ENCODE measurements at places on chromosomes 3 and 15. TPM values are rescaled to one million over a fixed set of nuclear protein-coding genes. Genes with fewer than 3 reads are reported as not detected.

DNA sequence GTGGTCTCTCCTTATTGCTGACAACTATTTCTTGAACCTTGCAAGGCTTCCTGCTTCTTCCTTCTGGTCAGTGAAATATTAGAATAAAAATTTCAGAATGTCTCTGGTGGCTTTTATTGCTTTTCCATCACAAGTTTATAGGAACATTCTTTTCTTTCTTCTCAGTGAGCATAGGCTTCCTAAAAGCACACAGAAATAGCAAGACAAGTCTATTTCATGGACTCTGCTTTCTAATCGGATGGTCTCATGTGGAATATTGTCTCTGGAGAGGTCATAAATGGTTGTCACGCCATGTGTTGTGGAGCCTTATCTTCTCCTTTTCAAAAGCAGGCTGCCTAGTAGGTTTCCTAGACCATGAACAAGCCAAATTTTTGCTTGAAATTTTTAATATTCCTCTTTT lies 9.8 kb upstream of the PSMD6 start:
- no peak overlapping the region for H3K4me3 ChIP-seq
- H3K36me3 ChIP-seq, result no peaks in the 10 kb centered on the region
- H3K4me1 ChIP-seq, result peaks cover 4% of the 10 kb centered on the region
- H3K27me3 ChIP-seq, result peaks cover 2% of the 10 kb centered on the region
- DNase-seq, result no peak
- H3K27ac ChIP-seq, result no peak overlapping the region

- H3K4me3 ChIP-seq, result no peak overlapping the region
- no peaks in the 10 kb centered on the region for H3K4me1 ChIP-seq
- no peaks in the 10 kb centered on the region for H3K36me3 ChIP-seq
- DNase-seq, result no peak
These were observed 420.0 kb downstream of the GABRB3 start for GRCh38 chr15:26352909-26353308.

- DNase-seq, result peak; percentile 15
- H3K4me1 ChIP-seq, result no peaks in the 10 kb centered on the region
- no peaks in the 10 kb centered on the region for H3K36me3 ChIP-seq
- no peak overlapping the region for H3K4me3 ChIP-seq
- no peaks in the 10 kb centered on the region for H3K27me3 ChIP-seq
These were observed 453.9 kb upstream of the MDFIC2 start for GRCh38 chr3:70766301-70766700.

MLF1 gene
- 35.3 TPM for total RNA-seq

TM6SF1 gene
- total RNA-seq, result 4.3 TPM

DNA sequence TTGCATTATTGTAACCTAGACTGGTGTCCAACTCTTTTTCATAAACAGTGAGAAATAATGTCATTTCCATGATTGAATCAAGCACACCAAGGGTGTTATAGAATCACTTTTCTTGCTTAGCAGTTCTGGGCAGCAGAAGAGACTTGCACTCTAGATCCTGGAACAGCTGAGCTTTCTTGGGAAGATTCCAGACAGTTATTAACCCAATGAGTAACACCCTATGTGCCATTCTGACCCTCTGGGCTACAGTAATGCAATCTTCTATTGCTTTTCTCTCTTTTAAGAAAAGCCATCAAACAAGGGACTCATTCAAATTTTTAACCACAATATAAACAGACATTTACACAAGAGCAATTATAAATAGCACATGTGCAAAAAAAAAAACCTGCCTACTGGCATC lies 39.3 kb upstream of the USP3 start:
- peak; percentile 49 for DNase-seq
- no peak overlapping the region for H3K27ac ChIP-seq
- peaks cover 16% of the 10 kb centered on the region for H3K4me1 ChIP-seq
- no peak overlapping the region for H3K4me3 ChIP-seq

GRCh38 chr3:151837057-151837456 lies 23.1 kb downstream of the AADAC start:
- DNase-seq, result peak; percentile 29
- H3K36me3 ChIP-seq, result no peaks in the 10 kb centered on the region
- H3K4me1 ChIP-seq, result peaks cover 11% of the 10 kb centered on the region
- H3K4me3 ChIP-seq, result no peak overlapping the region

GABRB3 gene
- 4.5 TPM for total RNA-seq

DNA sequence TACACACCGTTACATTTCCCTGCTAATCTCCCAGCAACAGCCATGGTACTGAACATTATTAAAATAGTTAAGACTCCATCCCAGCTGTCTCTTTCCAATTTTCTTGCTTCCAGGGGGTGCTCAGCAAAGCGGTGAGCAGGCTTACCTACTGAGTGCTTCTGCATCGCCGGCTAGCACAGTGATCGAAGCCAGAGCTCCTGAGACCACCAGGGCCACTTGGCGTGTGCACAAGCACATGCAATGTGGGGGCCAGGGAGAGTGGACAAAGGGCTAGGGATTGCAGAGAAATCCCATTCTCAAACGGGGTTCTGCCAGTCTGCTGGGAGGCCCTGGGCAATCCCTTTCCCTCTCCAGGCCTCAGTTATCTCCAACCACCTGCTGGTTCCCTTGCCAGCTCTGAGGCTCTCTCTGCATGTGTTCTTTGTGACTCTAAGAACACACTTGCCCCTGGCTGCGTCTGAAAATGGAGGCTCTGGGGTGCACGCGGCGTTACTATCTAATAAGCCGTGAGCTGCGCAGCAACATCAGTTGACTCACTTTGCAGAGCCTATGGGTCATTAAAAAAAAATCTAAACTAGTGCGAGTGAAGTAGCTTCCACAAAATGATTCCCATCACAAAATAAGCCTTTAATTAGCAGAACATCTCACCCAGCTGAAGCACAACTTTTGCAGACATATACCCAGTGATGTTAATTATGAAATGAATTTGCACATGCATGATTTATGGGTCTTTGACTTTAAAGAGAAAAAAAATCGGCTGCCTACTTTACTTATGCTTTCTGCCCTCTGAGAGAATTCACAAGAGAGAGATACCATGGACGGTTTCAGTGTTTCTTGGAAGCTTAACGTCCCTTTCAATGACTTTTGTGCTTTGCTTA lies 271.5 kb downstream of the TLE3 start:
- H3K27me3 ChIP-seq, result no peaks in the 10 kb centered on the region
- DNase-seq, result no peak
- H3K4me1 ChIP-seq, result no peaks in the 10 kb centered on the region

DNA sequence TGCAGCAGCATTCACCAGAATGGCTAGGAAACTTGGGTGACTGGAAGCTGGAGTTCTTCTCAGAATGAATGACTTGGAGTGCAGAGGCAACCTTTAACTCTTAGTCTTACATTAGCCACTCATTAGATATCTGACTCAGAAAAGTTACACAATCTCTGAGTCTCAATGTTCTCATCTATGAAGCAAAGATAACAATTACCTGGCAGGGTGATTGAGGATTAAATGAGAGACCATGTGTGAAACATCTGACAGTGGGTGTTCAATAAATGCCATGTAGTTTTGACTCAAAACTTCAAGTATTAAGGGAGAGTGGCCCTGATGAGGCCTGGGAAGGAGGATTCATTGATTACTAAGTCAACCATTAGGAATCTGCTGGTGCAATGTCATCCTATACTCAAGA lies 48.3 kb downstream of the MRPL3 start:
- H3K27ac ChIP-seq, result no peak overlapping the region
- no peaks in the 10 kb centered on the region for H3K27me3 ChIP-seq
- no peaks in the 10 kb centered on the region for H3K4me1 ChIP-seq
- DNase-seq, result no peak

- no peak overlapping the region for H3K4me3 ChIP-seq
- H3K27ac ChIP-seq, result no peak overlapping the region
- no peaks in the 10 kb centered on the region for H3K27me3 ChIP-seq
- DNase-seq, result no peak
These were observed 112.5 kb upstream of the TGFBR2 start for GRCh38 chr3:30493911-30494311.

GRCh38 chr15:57158589-57158988 lies 217.7 kb upstream of the CGNL1 start:
- DNase-seq, result no peak
- no peak overlapping the region for H3K27ac ChIP-seq
- no peaks in the 10 kb centered on the region for H3K27me3 ChIP-seq
- peaks cover 1% of the 10 kb centered on the region for H3K36me3 ChIP-seq

- no peaks in the 10 kb centered on the region for H3K4me1 ChIP-seq
- H3K4me3 ChIP-seq, result no peak overlapping the region
- no peak for DNase-seq
- no peaks in the 10 kb centered on the region for H3K27me3 ChIP-seq
These were observed 33.6 kb downstream of the ZNF280D start for GRCh38 chr15:56699743-56700142.

DNA sequence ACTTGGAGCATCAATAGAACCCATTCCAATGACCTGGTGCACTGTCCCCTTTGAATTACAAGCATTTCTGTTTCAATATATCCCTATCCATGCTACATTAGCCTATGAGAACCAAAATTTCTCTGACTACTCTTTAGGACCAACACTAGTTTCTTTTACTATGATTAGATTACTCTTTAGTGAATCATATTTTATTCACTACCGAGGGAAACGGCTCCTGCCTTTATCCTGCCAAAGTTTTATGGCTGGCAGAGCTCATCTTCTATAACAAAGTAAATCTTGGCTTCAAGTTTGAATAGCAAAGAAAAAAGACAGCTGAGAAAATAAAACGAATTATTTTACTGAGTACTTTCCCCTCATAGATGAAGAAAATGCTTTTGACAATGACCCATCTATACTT lies 120.9 kb downstream of the SLC9A9 start:
- no peaks in the 10 kb centered on the region for H3K27me3 ChIP-seq
- no peak overlapping the region for H3K27ac ChIP-seq
- no peak for DNase-seq
- H3K36me3 ChIP-seq, result no peaks in the 10 kb centered on the region
- H3K4me3 ChIP-seq, result no peak overlapping the region

DNA sequence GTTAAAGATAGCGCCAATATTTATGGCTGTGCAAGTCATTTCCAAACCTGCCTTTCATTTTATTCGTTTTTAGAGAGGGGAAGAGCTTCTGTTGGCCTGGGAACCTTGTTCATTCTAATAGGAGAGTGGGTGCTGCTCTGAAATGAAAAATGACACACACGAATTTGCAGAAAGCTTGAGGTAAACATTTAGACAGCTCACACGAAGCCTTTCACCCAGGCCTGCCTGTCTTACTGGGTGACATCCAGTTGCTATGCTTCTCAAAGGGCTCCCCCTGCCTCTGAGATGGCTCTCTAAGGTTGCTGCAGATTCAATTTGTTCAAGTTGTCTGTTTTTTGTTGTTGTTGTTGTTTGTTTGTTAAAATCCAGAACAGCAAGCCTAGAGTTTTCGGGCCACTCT lies 18.2 kb downstream of the PEX5L start:
- H3K4me1 ChIP-seq, result no peaks in the 10 kb centered on the region
- no peak for DNase-seq
- no peak overlapping the region for H3K4me3 ChIP-seq
- H3K36me3 ChIP-seq, result no peaks in the 10 kb centered on the region
- no peaks in the 10 kb centered on the region for H3K27me3 ChIP-seq
- H3K27ac ChIP-seq, result no peak overlapping the region

- DNase-seq, result no peak
- peaks cover 7% of the 10 kb centered on the region for H3K4me1 ChIP-seq
- H3K36me3 ChIP-seq, result no peaks in the 10 kb centered on the region
- H3K4me3 ChIP-seq, result no peak overlapping the region
These were observed 94.3 kb upstream of the CBLB start for GRCh38 chr3:105963161-105963560.

DNA sequence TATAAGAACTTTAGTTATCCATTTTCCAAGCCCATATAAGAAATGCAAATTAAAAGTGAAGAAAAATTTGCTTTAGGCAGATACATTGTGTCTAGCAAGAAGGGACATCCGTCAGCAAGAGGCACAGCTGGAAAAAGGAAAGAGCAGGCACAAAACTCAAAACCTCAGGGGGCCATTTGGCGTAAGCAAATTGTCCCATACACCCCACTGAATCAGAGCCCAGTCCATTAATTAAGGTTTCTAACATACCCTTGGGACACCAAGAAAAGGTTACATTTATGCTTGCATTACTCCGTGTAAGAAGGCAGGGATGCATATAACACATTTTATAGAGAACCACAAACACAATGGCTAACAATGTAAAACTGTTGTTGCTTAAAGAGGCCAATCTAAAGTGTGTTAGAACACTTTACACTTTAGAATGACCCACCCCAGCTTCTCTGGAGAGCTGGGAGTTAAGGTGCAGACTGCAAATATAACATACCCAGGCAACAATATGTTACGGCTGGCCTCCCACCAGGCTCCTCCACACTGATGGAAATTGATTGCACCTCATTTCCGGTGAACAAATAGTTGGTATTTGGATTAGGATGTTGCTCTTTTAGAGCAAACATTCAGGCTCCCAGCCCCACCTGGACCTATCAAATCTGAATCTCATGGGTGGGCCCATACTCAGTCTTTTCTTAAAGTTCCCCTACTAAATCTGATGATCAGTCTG lies 23.2 kb downstream of the SEMA5B start:
- no peaks in the 10 kb centered on the region for H3K27me3 ChIP-seq
- H3K4me1 ChIP-seq, result no peaks in the 10 kb centered on the region
- no peaks in the 10 kb centered on the region for H3K36me3 ChIP-seq
- DNase-seq, result no peak

- H3K36me3 ChIP-seq, result no peaks in the 10 kb centered on the region
- no peaks in the 10 kb centered on the region for H3K27me3 ChIP-seq
- H3K4me3 ChIP-seq, result no peak overlapping the region
- no peak overlapping the region for H3K27ac ChIP-seq
- H3K4me1 ChIP-seq, result no peaks in the 10 kb centered on the region
These were observed 84.9 kb downstream of the NECTIN3 start for GRCh38 chr3:111156517-111156916.

DNA sequence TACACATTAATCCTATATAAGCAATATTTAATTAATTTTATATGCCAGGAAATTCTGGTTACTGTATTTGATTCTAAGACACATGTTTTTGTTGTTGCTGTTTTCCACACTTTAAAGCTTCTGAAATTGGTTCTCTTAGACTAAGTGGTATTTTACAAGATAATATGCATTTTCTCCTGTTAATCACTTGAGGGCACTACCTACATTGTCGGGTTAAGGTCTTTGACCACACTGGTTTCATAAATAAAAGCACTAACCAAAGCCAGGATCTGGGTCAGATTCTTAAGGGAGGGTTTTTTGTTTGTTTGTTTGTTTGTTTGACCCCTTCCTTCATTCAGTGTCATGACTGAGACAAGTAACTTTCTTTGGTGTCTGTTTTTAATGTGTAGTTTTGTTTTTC lies 590.2 kb downstream of the RBMS3 start:
- H3K27ac ChIP-seq, result no peak overlapping the region
- H3K4me1 ChIP-seq, result peaks cover 17% of the 10 kb centered on the region
- DNase-seq, result no peak
- H3K27me3 ChIP-seq, result no peaks in the 10 kb centered on the region
- H3K4me3 ChIP-seq, result no peak overlapping the region
- peaks cover 8% of the 10 kb centered on the region for H3K36me3 ChIP-seq

DNA sequence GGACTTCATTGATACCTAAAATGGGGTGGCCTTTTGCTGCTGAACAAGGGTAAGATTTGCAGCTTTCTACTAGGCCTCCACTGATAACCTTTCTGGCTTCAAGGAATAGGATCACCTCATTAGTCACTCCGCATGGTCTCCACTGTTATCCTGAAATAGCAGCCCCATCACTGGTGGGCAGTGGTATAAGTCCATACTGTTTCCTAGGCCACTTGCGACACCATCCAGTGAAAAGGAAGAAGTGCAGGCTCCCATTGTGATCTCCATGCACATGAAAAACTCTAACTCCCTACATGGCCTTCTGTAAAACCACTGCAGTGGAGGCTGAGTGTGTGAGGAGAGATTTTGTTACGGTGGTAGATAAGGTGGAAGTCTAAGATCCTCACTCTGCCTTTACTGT lies 1455.9 kb downstream of the SI start:
- H3K36me3 ChIP-seq, result no peaks in the 10 kb centered on the region
- H3K27ac ChIP-seq, result no peak overlapping the region
- peak; percentile 49 for DNase-seq
- H3K4me3 ChIP-seq, result no peak overlapping the region
- no peaks in the 10 kb centered on the region for H3K4me1 ChIP-seq
- peaks cover 2% of the 10 kb centered on the region for H3K27me3 ChIP-seq

UNC13C gene
- 16.0 TPM for total RNA-seq

CKMT1A gene
- total RNA-seq, result 0.46 TPM

GOLGA8J gene
- total RNA-seq, result not detected

All from lung (tissue), 17 donors.